RCC 7860 (cell line): ENCODE measurements at places on chromosomes 7 and 10.

DNA sequence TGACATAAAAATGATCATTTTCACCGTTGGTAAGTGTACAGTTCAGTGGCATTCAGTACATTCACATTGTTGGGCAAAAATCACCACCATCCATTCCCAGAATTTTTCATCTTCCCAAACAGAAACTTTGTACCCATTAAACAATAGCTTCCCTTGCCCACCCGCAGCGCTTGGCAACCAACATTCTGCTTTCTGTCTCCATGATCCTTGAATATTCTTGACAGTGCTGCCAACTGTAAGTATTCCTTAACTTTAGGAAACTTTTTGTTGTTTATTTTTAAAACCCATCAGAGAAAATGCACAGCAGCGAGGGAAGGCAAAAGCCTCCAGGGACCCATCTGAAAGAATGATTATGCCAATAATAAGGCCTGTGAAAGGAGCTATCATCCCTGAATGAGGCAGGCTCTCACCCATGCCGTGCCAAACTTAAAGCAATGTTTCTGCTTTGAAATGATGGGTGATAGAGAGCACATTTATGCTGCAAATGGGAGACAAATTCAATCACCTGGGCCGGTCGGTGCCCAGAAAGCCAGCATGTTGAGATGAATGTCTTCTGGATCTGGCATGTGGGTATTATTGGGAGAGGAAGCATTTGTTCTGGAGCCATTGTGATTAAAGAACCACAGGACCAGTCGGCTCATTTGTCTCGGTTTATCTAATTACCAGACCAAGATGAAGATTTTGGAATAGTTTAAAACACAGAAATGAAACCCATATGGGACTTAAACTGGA is 202.1 kb upstream of the NPVF start:
- DNase-seq, result no peak

- no peak for DNase-seq
Observed at GRCh38 chr10:82653244-82654155, 778.5 kb downstream of the NRG3 start.

- no peak for DNase-seq
Observed at GRCh38 chr10:74871595-74872382, 45.4 kb downstream of the KAT6B start.

DNA sequence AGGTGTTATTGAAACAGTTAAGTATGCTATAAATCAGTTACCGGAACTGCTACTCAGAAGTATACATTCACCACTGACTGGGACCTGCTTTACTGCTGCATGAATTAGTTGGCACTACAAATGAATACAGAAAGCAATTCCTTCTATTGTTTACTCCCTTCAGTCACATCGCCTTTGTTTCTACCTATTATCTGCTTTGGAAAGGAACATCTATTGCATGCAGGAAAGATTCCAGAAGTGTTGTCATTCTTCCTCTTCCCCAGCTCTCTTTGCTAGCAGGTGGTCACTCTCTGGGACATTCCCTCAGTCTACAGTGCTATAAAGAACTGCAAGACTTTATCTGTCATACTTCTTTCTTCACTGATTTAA is 131.3 kb downstream of the ANK3 start:
- no peak for DNase-seq

GRCh38 chr10:12975266-12975665 is 26.2 kb downstream of the CCDC3 start:
- no peak for DNase-seq

DNA sequence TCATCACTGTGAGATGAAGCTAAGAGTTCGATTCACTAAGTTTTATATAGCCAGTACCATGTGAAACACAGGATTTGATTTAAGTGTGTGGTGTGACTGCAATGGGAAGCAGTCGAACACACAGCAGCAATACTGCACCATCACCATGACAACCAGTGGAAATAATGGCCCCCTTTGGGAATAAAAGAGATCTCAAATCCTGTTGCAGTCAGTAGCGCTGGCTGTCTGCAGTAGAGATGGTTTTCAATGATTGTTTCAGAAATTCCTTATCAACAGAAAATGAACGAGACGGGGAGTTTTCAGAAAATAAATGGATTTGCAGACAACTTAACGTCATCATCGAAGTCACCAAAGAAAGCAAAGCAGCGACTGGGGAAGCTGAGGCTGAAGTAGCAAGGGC is 91.0 kb downstream of the PTPRE start:
- DNase-seq, result no peak

- DNase-seq, result no peak
Observed at GRCh38 chr10:5616836-5617235, 49.6 kb downstream of the ASB13 start.

- no peak for DNase-seq
Observed at GRCh38 chr7:151856098-151856497, 20.8 kb downstream of the PRKAG2 start.

GRCh38 chr10:97378933-97379921 is 21.9 kb downstream of the RRP12 start:
- DNase-seq, result no peak

- DNase-seq, result no peak
Observed at GRCh38 chr10:74380795-74381194, 229.8 kb downstream of the ADK start.

DNA sequence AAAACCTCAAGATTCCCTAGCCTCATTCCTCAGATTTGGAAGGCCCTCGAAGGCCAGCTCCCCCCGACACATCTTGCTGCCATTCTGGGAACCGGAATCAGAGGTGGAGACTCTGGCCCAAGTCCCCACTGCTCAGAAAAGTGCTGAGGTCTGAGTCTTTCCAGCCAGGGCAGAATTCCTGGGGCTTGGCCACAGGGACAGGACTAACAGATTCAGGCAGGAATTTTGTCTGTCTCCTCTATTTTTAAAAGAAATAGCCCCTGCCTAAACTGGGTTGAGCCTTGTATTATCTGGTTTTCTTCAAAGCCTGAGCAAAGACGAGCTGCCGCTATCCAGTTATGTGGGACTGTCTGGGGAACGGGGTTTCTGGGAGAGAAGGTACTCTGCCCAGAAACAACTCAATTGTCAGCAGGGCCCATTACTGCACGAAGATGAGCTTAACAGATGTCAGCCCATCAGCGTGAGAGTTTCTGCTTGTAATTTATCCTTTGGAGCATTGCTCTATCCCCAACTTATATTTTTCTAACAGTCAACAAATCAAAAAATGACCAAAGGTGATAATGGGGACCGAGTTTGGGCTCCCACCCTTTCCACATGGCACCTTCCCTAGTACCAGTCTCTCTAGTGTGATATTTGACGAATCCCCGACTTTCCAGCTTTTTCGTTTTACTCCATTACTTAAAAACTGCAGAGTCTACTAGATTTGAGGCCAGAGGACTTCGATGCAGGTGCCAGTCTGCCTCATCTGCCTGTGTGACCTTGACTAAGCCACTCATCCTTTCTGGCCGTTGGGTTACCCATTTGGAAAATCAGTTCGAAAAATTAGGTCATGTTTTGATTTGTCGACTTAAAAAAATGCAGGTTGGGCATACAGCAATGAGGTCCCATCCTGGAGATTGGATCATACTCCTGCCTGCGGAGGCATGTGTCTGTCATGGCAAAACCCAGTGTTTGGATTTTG is 110.9 kb downstream of the WDR11 start:
- no peak for DNase-seq

- DNase-seq, result no peak
Observed at GRCh38 chr10:104424719-104425118, 71.1 kb downstream of the CFAP58 start.

DNA sequence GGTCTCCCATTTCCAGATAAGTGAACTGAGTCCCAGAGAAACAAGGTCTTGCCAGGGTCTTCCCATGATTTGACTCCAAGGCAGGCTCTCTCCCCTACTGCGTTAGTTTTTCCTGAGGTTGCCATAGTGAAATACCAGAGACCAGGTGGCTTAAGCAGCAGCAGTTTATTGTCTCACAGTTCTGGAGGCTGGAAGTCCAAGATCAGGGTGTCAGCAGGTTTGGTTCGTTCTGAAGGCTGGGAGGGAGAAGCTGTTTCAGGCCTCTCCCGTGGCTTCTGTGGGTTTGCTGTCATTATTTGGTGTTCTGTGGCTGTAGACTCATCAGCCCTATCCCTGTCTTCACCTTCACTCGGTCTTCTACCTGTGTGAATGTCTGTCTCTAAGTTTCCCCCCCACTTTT is 129.9 kb downstream of the GRK5 start:
- DNase-seq, result no peak

DNA sequence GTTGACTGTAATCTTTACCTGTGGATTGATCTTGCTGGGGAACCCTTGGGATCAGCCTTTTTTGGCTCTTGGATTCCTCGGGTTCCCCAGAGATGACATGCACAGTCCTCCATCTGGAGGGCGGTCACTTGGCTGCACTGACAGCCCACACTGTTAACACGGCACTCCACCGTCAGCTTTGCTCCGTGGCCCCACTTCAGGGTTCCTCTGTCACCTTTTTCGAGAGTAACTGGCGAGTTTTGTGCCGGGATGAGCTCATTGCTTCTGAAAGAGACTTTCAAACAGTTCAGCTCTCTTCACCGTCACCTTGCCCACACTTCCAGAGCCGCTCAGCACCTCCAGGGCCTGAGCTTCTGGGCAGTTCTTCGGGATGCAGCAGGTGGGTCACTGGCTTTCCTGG is 42.4 kb downstream of the PROSER2 start:
- DNase-seq, result no peak

- no peak for DNase-seq
Observed at GRCh38 chr10:33553748-33554571, 219.5 kb upstream of the NRP1 start.

DNA sequence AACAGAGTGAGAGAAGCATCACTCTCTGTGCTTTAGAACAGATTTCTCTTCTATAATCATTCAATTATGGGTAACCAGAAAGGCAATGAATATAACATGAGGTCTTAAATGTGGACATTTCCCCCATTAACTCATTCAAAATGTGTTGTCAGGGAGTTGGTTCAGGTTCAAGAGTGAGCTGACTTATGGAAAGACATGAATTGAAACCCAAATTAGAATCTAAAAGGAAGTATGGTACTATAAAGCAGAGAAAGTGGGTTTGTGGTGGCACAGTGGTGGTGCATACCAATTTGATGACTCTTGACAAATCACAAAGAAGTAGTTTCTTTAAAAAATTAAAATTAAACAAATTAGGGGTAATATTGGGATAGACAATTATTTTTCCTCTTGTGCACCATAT is 114.6 kb upstream of the MEOX2 start:
- no peak for DNase-seq
